Sigmoid colon (tissue), 7 donors: ENCODE measurements at places on chromosomes 5 and 9.
A peak's percentile ranks its signal among the peaks of the same experiment; 100 is the strongest.

GRCh38 chr5:169637549-169638121 lies 560 bp downstream of the DOCK2 start:
- peak overlapping the region; percentile 47 for H3K27ac ChIP-seq
- no peak for DNase-seq
- no peaks in the 10 kb centered on the region for H3K36me3 ChIP-seq
- H3K4me1 ChIP-seq: peaks cover 5% of the 10 kb centered on the region
- peaks cover 10% of the 10 kb centered on the region for H3K27me3 ChIP-seq
- peak overlapping the region; percentile 49 for H3K4me3 ChIP-seq

DNA sequence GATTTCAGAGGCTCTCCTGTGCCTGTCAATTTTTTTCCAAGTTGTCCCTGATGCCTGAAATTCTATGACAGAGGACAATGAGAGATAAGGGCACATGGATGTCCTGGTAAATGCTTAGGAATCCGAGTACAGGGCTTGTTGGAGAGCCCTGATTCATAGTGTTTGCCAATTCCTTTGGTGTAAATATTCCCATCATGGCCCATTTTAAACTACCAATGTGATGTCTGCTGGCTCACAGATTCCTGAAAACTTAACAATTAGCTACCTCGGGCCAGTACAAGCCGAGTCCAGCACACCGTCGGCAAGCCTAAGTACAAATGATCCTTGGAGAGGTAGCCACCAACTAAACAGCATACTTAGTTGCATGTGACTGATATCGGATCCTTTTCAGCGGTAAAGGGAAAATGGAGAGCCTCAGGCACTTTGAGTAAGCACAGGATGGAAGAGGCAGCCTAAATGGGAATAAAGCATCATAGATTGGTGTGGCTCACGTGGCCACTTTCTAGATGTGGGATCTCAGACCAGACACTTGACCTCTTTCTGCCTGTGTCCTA lies 3.6 kb downstream of the ITK start:
- H3K27ac ChIP-seq: no peak overlapping the region
- H3K36me3 ChIP-seq: no peaks in the 10 kb centered on the region
- DNase-seq: no peak
- no peaks in the 10 kb centered on the region for H3K4me1 ChIP-seq
- H3K4me3 ChIP-seq: no peak overlapping the region

DNA sequence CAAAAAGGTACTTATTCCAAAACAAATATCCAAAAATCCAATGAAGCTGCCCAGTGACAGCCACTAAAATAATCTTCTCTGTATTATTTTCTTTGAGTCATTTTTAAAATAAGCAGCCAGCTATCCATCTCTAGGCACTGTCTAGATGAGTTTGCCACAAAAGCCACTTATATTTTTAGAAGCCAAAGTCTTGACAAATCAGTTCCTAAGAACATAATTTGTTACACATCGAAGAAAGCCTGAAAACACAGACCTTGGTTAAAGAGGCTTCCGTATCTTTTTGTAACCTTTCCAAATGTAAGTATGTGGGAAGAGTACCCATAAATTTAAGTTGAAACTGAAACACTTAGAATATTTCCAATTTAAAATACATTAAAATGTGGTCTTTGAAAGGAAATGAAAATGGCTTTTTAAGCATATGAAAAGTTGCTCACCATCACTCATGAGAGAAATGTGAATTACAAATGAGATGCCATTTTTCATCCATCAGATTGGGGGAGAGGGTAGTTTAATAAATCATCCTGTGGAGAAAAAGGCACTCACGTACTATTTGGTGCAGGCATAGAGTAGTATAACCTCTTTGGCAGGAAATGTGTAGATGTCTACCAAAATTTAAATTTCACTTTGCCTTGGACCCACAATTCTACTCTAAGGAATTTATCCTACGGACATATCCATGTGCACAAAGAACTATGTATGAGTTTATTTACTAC lies 180.4 kb downstream of the MLLT3 start:
- DNase-seq: no peak
- no peak overlapping the region for H3K4me3 ChIP-seq
- no peaks in the 10 kb centered on the region for H3K36me3 ChIP-seq
- no peak overlapping the region for H3K27ac ChIP-seq

DNA sequence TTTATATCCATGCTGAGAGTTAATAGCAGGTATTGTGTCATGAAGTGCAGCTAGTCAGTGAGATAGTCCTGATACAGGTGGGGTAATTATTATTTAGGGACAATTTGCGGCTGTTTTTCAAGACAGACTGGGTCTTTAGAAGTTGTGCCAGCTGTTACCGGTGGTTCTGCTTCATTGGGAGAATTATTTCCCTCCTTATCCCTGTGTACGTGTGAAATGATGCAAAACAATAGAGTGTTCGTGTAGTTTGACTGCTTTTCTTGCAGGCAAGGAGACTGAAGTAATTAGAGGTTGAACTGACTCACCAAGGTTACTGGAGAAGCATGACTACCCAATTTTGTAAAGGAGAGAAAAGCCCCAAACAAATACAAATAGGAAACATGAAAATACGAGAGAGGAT lies 101.7 kb downstream of the ARRDC3 start:
- no peaks in the 10 kb centered on the region for H3K27me3 ChIP-seq
- no peak for DNase-seq
- H3K4me3 ChIP-seq: no peak overlapping the region
- peaks cover 41% of the 10 kb centered on the region for H3K4me1 ChIP-seq
- H3K36me3 ChIP-seq: no peaks in the 10 kb centered on the region

DNA sequence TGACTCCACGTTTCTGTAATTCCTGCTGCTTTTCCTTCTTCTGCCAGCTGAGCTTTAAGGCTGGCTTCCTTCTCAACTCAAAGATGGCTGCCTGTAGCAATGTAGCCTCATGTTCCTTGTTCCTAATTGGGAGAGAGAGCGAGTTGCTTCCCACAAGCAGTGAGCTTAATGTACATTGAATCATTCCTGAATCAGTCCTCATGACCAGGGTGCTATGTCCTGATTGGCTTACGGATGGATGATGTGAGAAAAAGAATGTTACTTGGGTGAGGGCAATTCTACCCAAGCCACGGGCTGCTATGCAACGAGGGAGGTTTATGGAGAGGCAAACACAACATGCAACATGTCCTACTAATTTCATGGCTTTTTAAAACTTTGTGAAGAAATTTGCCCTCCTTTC lies 356.2 kb downstream of the RASEF start:
- H3K27ac ChIP-seq: no peak overlapping the region
- DNase-seq: no peak
- H3K4me1 ChIP-seq: no peaks in the 10 kb centered on the region
- no peaks in the 10 kb centered on the region for H3K36me3 ChIP-seq
- no peaks in the 10 kb centered on the region for H3K27me3 ChIP-seq

DNA sequence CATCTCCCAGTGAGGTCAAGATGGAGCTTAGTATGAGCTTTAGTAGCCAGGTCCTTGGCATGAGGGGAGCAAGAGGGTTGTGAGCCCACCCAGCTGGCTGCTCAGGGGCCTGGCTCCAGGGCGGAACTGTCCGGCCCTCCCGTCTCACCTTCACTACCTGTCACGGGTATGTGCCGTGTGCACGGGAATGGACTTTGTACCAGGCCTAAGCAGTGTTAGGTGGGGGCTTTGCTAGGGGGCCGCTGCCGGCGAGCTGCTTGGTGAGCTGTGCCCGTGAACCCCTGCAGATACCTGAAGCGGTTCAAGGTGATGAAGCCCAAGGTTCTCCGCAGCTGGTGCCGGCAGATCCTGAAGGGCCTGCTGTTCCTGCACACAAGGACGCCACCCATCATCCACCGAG lies 46.7 kb downstream of the WNK2 start:
- H3K4me3 ChIP-seq: no peak overlapping the region
- H3K27me3 ChIP-seq: no peaks in the 10 kb centered on the region
- H3K36me3 ChIP-seq: no peaks in the 10 kb centered on the region
- DNase-seq: no peak
- peaks cover 36% of the 10 kb centered on the region for H3K4me1 ChIP-seq

DNA sequence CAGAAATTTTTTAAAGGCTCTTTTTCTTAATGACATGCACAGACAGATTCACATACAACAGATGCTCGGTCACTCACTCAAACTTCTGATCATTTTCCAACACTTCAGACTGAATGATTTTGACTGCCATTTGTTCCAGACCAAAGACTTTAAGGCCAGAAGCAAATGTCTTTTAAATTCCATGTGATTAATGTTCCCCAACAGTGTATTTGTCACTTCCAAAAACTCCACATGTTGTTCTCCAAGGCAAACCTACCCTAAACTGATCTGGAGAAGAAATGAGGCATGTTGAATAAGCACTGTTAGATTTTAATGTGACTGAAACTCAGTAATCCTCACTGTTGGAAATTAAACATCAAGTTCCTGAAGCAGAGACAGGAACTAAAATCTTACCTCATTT lies 366.7 kb downstream of the GABRG2 start:
- no peaks in the 10 kb centered on the region for H3K27me3 ChIP-seq
- H3K4me3 ChIP-seq: no peak overlapping the region
- no peak overlapping the region for H3K27ac ChIP-seq
- H3K4me1 ChIP-seq: no peaks in the 10 kb centered on the region

DNA sequence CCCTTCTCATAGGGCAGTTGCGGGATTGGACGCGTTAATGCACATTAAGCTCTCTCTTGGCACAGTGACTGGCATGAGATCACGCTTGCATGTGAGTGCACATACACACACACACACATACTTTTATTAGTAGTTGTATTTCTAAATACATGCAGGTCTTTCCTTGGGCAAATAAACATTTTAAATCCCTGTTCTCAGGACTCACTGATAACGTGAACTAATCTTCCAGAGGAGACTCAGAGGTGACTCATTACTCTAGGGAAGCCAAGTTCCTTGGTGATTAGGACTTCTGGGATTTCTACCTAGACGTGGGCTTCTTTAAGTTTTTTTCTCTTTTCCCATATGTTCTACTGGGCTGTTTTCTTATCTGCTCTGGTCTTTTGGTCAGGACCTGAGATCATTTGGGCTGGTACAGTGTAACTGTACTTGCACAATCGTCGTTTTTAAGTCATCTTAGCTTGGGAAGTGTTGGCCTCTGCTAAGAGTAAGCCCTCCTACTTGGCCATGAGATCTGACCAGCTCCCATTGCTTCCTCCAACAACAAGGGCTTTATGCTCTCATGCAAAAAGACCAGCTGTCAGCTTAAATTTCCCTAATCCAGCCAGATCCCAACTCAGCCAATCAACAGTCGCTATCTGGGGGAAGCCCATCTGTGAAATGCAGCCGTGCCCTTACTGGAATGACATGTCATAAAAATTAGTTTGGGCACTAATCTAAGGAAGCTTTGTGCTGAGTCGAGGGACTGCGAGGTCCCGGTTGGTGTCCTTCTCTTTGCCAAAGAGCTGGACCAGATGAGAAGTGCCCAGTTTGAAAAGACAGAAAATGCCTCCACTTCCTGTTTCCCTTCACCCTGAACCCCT lies 176.4 kb upstream of the ANKRD55 start:
- no peaks in the 10 kb centered on the region for H3K4me1 ChIP-seq
- no peak for DNase-seq
- H3K4me3 ChIP-seq: no peak overlapping the region
- H3K27ac ChIP-seq: no peak overlapping the region
- no peaks in the 10 kb centered on the region for H3K36me3 ChIP-seq
- no peaks in the 10 kb centered on the region for H3K27me3 ChIP-seq

GRCh38 chr5:8814105-8814504 lies 731.8 kb downstream of the SEMA5A start:
- DNase-seq: no peak
- H3K27ac ChIP-seq: no peak overlapping the region
- H3K27me3 ChIP-seq: no peaks in the 10 kb centered on the region
- H3K4me1 ChIP-seq: no peaks in the 10 kb centered on the region

- no peak overlapping the region for H3K4me3 ChIP-seq
- DNase-seq: no peak
- H3K27ac ChIP-seq: no peak overlapping the region
- no peaks in the 10 kb centered on the region for H3K36me3 ChIP-seq
- no peaks in the 10 kb centered on the region for H3K4me1 ChIP-seq
These were observed 18.2 kb downstream of the C9orf153 start for GRCh38 chr9:86241216-86241615.

DNA sequence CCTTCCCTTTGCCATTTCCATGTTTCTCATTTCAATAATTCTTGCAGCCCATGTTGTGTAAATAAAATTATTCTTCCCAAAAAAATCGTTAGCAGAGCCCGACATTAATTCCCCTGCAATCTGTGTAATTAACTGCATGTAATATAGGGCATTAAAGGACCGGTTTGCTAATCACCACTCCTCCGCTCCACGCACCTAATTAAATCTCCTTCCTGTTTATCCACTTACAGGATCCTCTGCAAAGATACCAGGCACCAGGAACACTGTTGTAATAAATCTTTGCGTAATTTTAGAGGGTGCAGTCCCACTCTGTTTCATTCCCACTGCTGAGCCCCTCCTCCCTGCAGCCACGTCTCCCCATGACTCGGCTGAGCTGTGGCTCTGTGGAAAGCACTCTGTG lies 105.0 kb upstream of the PPP1R26 start:
- H3K4me1 ChIP-seq: no peaks in the 10 kb centered on the region
- DNase-seq: no peak
- H3K27ac ChIP-seq: no peak overlapping the region
- H3K27me3 ChIP-seq: no peaks in the 10 kb centered on the region
- H3K4me3 ChIP-seq: no peak overlapping the region

DNA sequence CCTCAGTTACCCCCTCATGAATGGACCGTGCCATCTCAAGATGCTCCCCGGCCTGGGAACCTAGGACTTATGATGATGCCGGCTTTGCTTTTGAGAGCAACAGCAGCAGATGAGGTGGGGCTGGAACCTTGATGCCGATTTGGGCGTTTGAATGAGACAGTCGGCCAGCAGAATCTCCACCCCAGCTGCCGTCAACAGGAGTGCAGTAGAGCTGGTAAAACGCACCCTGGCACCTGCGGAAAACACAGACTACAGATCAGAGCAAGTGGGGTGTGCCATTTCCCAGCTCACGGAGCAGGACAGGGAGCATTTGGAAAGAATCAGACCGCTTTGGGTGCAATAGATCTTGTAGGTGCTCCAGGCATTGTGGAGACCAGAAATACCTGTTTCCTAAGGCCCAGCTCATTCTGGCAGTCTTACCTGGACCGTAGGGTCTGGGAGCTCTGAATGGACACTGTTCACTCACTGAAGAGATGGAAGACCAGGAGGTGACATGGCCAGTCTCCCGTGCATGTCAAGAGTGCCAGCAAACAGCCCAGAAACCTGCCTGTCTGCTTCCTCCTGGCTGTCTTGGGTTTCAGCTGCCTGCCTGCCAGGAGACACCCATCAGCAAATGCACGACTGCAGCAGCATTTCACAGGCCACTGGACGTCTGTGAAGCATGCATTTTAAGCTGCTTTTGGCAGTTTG lies 317.7 kb upstream of the IRX4 start:
- no peak overlapping the region for H3K4me3 ChIP-seq
- no peak for DNase-seq
- H3K27ac ChIP-seq: no peak overlapping the region
- no peaks in the 10 kb centered on the region for H3K36me3 ChIP-seq
- H3K27me3 ChIP-seq: no peaks in the 10 kb centered on the region
- no peaks in the 10 kb centered on the region for H3K4me1 ChIP-seq

- no peak overlapping the region for H3K4me3 ChIP-seq
- no peak for DNase-seq
- peaks cover 26% of the 10 kb centered on the region for H3K4me1 ChIP-seq
- no peaks in the 10 kb centered on the region for H3K36me3 ChIP-seq
- peak overlapping the region; percentile 26 for H3K27ac ChIP-seq
These were observed 51.6 kb downstream of the ENTREP1 start for GRCh38 chr9:69376651-69377050.

- no peak overlapping the region for H3K4me3 ChIP-seq
- H3K27me3 ChIP-seq: no peaks in the 10 kb centered on the region
- H3K27ac ChIP-seq: peak overlapping the region; percentile 87
- DNase-seq: no peak
- peaks cover 51% of the 10 kb centered on the region for H3K4me1 ChIP-seq
These were observed 21.9 kb upstream of the DUSP1 start for GRCh38 chr5:172792701-172793570.
